Left ventricle myocardium superior (tissue), 1 donor: ENCODE measurements at places on chromosomes 6 and 20.
A peak's percentile ranks its signal among the peaks of the same experiment; 100 is the strongest.

GRCh38 chr20:63956664-63957003, 418 bp upstream of the UCKL1 start:
- DNase-seq: no peak

DNA sequence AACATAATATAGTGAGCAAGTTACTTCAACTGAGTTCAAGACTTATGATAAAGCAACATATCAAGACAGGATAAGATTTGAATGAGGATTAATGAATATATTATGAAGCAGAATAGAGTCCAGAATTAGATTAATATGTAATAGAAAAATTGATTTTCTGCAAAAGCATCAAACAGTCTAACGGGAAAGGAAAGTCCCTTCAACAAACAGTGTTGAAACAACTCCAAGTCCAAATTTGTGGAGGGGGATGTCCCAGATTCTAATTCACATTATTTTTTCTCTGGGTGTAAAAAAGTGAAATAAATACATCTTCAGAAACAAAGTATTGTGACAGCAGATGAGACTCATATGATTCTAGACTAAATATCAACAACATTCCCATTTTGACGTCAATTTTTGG, 289.7 kb downstream of the C6orf118 start:
- DNase-seq: no peak

- no peak for DNase-seq
Measured at GRCh38 chr6:147325557-147325956, 121.3 kb downstream of the STXBP5 start.

DNA sequence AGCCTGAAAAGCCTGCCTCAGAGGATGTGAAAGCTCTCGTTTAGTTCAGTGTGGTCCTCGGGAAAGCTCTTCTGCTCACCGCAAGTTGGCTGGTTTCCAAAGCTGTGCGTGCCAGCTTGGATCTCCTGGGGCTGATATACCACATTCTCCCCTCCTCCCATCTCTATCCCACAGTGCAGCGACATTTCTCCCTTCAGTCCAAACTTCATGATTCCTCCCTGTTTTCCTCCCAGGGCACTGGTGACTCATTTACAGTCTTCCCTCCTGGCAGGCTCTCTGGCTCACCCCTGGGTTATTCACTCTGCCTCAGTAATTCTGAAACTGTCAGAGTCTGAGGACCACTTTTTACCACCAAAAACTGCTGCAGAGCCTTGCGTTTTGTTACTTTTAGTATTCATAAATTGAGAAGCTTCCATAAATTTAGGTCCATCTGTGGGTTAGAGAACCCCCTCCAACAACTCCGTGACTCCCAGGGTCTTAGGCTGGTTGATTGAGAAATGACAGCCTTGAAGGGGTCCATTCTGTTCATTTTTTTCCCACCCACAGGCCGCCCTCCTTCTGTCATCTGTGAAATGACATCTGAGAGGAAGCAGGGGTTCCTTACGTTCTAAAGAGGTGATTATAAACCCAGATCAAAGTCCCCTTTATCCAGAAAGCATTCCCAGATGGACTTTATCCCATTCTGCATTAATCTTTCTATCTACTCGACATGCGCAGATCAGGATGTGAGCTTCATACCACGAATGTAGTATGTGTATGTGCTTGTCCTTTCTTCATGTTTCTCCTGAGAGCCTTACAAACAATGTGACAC, 6.1 kb downstream of the TRIM10 start:
- no peak for DNase-seq

DNA sequence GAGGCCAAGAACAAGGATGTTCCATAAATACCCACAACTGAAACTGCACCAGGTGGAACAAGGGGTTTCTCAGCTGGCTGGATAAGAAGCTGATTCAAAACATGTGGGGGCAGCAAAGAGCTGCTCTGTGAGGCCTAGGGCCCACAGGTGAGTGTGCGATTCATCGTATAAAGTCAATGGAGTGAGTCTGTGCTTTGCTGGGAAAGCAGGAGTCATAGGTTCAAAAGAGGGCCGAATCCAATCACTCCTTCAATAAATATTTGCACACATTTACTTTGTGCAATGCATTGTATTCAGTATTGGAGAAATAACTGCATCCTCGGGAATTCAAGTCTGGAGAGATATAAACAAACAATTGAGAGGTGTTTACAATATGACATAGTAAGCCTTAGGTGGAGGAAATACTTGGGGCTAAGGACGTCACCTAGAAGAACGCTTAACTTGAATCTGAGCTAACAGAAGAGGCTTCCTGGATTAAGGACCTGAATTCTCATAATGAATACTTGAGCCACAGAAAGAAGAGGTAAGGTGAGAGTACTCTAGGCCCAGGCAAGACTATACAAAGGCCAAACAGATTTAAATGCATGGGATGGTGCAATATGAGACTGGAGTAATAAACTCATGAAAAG, 83.7 kb upstream of the TMEM30A start:
- DNase-seq: peak; percentile 31

DNA sequence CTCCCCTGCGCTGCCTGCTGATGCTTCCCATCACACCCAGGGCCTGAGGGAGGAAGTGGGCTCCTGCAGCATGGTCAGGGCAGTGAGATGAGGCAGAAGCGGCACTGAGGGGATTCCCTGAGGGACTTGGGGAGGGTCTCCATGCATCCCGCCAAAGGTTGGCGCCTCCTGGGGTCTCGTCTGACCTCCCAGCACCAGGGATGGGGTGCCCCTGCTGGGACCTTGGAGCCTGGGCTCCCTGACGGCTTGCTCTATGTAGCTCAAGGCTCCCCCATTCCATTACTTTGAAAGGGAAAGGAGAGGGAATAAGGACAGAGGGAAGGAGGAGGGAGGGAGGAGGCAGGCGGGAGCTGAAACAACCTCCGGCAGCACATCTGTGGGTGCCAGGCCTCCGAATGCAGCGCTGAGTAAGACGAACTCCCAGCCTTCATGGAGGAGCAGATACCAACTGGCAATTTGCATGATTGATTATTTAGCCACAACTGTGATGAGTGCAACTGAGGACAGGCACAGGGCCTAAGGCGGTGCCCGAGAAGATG, 259.3 kb downstream of the ERMARD start:
- no peak for DNase-seq

DNA sequence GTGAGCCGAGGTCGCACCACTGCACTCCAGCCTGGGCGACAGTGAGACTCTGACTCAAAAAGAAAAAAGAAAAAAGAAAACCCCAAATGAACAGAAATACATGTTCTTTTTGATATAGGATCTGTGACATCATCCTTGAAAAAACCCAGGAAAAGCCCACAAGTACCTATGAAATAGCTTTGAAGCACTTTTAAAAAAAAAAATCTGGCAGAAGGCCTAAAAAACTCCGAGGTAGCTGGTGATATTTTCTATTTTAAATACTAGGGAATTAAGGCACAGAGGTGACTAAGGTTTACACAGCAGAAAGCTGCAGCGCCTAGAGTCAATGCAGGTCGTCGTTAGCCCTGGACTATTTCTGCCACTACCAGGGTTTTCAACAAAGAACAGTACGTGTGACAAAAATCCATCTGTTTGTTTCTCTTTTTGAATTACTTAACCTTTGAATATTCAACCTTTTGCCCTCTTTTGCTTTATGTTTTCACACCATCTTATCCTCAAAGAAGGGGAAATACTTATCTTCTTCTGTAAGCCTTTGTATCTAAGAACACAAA, 39.4 kb upstream of the EEF1A1 start:
- no peak for DNase-seq

DNA sequence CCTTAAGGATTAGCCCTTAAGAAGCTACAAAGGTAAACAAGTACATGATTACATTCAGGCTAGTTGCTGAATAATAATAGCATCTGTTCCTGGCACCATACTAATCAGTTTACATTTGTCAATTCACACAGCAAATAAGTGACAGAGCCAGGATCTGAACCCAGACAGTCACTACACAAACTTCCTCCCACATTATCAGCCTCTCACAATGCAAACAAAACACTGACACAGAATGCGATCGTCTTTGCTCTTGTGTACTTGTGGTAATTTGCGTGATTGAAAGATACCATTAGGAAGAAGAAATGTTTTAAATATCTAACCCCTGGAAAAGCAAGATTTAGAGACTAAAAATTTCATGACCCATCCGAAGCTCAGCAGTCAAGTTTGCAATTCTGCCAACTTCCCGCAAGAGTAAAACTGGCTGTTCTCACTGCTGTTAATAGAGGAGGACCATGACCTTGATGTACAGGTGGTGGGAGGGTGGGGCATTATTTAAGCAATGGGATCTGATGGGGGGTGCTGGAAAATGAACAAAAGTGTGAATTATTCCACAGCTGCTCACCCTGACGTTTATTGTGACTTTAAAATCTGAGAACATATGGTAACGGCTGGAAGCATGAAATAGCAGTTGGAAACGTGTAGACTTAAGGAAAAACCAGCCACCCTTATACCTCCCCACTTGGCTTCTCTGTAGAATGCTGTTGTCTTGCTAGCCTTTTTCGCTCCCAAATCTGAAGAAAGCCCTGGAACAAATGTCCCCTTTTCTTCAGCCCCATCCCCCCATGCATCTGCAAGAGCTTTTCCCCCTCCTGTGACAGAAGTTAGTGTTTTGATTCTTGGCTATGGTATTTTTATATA, 95.3 kb upstream of the ARMC2 start:
- DNase-seq: no peak

- DNase-seq: no peak
Measured at GRCh38 chr6:36827261-36828079, 11.8 kb downstream of the CPNE5 start.

- DNase-seq: no peak
Measured at GRCh38 chr6:43258807-43259686, 15.8 kb downstream of the TTBK1 start.

DNA sequence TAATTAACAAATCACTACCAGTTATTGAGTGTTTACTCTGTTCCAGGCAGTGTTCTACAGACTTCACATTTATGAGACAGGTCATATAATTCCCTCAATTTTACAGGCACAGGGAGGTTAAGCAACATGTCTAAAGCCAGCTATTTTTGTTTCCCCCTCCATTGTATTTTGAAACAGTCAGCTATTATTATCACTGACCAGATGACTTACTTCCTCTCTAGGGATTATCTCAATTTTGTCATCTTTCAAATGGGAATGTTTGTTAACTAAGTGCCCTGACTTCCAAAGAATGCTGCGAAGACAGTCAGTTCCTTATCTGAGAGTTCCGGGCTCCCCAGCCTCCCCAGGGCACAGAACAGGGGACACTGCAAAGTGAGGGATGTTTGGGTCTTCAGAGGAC, 5.6 kb upstream of the CNPY3 start:
- DNase-seq: no peak

DNA sequence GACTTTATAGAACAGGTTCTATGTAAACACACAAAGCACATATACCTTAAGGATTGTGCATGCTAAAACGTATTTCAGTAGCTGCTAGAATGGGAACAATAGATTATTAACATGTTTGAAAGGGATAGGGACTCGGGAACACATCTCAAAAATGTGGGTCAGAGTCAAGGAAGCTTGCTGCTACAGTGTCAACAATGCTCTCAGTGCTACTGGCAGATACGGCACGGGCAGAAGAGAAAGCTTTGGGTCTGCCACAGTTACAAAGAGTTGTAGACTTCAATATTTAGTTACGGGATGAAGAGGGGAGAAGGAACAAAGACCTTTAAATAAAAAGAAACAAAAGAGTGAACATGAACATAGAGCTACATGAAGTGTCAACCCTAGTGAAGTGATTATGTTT, 170.5 kb downstream of the BACH2 start:
- no peak for DNase-seq

DNA sequence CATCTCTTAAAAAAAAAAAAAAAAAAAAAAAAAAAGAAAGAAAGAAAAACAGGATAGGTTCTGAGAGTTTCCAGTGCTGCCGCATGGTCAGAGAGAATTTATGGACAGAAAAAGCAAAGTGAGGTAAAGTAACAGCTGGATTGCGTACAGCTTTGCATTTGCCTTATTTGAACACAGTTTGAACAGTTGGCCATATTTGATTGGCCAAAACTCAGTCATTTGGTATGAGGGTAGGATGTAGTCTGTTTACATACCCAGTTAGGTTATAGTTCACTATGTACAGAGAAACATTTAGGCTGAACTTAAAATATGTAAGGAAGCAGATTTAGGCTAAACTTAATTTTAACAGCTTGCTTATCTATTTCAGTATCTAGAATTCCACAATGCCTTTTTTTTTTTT, 17.5 kb upstream of the L3MBTL1 start:
- DNase-seq: no peak

DNA sequence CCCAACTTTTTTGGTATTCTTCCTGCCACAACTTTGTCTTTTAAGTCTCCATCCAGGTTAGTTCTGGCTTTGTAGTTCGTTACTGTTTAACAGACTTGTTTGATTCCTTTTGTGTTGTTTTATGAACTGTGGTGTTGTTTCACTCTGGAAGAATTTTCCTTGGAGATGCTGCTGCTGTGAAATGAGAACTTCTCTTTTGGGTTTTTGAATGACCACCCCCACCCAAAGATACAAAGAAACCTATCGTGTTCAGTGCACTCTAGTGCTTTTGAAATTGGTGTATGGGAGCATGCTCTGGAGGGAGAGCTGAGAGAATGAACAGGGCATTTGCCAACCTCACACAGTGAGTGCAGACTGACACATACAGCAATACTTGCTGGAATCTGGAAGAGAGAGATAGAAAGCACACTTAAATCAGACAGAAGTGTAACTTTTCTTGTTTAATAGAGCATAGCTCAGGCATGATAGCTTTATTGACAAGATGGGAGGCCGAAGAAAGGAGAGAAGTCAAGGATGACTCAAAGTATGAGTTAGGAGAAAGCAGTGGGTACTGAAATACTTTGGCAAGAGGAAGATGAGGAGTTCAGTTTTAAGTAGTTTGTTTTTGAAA, 293.1 kb downstream of the SOX4 start:
- no peak for DNase-seq

GRCh38 chr6:51934098-51934497, 153.3 kb downstream of the PKHD1 start:
- DNase-seq: no peak

DNA sequence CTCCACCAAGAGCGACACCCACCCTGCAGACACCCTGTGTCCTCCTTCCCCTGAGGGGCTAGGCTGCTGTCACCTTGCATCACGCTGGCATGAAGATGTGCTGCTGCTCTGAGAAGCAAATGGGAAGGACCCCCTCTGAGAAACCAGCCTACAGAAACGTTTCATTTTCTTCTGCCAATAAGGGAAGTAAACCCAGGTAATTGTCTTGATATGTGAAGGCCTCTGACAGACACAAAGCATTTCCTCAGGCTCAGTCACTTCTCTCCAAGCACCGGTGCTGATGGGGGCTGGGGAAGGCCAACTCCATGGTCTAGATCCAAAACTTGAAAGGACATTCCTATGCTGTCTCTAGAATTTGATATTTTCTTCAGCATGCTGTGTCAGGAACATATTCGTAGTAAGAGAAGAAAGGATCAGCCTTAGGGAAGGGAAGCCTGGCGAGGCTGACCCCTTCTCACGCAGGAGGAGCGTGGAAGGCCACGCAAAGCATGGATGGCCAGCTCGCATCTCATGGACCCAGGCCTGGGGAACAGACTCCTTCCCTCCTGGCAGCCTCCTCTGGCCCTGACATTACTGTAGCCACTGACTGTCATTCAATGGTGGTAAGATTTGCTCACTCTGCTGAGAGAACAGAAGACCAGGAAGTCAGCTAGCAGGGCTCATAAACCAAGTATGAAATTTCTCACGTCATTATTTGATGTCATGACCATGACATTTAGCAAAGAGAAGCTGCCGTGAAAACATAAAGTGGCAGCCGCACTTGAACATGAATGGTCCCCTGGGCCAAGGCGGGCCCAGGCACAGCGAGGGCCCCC, 20.4 kb downstream of the ACSS1 start:
- DNase-seq: no peak
